HFFc6 (cell line): ENCODE measurements at places on chromosomes 13 and 19.

GRCh38 chr19:2040647-2041432 lies 10.2 kb downstream of the MKNK2 start:
- H3K4me3 ChIP-seq, result no peak overlapping the region
- no peaks in the 10 kb centered on the region for H3K4me1 ChIP-seq
- no peaks in the 10 kb centered on the region for H3K36me3 ChIP-seq
- no peak overlapping the region for H3K27ac ChIP-seq
- no peaks in the 10 kb centered on the region for H3K27me3 ChIP-seq

GRCh38 chr19:9535934-9536333 lies 2.5 kb downstream of the ZNF426 start:
- H3K36me3 ChIP-seq, result peaks cover 88% of the 10 kb centered on the region
- peaks cover 6% of the 10 kb centered on the region for H3K27me3 ChIP-seq
- no peak overlapping the region for H3K27ac ChIP-seq
- DNase-seq, result no peak
- peaks cover 17% of the 10 kb centered on the region for H3K4me1 ChIP-seq

- H3K27me3 ChIP-seq, result peaks cover 4% of the 10 kb centered on the region
- H3K4me3 ChIP-seq, result peak overlapping the region; percentile 5; the same call in 1 of the 2 replicates
- H3K4me1 ChIP-seq, result peaks cover 41% of the 10 kb centered on the region
- DNase-seq, result peak; percentile 77
These were observed 308.3 kb downstream of the KCNRG start for GRCh38 chr13:50323440-50324065.

- peaks cover 70% of the 10 kb centered on the region for H3K4me1 ChIP-seq
- no peaks in the 10 kb centered on the region for H3K36me3 ChIP-seq
- H3K27ac ChIP-seq, result peak overlapping the region; percentile 78
- peak; percentile 25 for DNase-seq
- H3K27me3 ChIP-seq, result no peaks in the 10 kb centered on the region
- H3K4me3 ChIP-seq, result peak overlapping the region; percentile 50; the same call in 1 of the 2 replicates
These were observed 15.0 kb upstream of the SLC35E1 start for GRCh38 chr19:16586991-16587832.

DNA sequence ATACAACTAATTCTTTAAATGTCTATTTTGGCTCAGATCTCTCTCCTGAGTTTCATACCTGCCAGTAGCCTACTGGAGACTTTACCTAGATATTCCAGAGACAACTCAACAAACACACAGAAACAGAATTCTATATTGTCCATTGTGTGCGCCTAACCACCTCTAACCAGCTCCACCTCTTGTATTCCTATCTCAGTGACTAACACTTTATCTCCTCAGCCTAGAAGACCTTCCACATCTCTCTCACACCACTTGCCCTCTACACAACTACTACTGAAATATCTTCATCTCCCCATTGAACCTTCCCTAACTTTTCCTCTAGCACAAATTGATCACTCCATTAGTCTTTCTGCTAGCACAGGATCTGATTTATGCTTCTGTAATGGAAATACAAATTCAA lies 6.7 kb downstream of the VWA8 start:
- no peak overlapping the region for H3K4me3 ChIP-seq
- H3K27me3 ChIP-seq, result no peaks in the 10 kb centered on the region

- no peak for DNase-seq
- peaks cover 34% of the 10 kb centered on the region for H3K36me3 ChIP-seq
- peak overlapping the region; percentile 44 for H3K27ac ChIP-seq
- H3K4me3 ChIP-seq, result no peak overlapping the region
These were observed 3.0 kb upstream of the RNF113B start for GRCh38 chr13:98180092-98180491.
